ENCODE measurements at places on chromosomes 12 and 14. TPM values are rescaled to one million over a fixed set of nuclear protein-coding genes. Genes with fewer than 3 reads are reported as not detected.

The ATL1 gene
- 11.3 TPM for total RNA-seq

The CD163 gene
- 403 TPM for total RNA-seq

DNA sequence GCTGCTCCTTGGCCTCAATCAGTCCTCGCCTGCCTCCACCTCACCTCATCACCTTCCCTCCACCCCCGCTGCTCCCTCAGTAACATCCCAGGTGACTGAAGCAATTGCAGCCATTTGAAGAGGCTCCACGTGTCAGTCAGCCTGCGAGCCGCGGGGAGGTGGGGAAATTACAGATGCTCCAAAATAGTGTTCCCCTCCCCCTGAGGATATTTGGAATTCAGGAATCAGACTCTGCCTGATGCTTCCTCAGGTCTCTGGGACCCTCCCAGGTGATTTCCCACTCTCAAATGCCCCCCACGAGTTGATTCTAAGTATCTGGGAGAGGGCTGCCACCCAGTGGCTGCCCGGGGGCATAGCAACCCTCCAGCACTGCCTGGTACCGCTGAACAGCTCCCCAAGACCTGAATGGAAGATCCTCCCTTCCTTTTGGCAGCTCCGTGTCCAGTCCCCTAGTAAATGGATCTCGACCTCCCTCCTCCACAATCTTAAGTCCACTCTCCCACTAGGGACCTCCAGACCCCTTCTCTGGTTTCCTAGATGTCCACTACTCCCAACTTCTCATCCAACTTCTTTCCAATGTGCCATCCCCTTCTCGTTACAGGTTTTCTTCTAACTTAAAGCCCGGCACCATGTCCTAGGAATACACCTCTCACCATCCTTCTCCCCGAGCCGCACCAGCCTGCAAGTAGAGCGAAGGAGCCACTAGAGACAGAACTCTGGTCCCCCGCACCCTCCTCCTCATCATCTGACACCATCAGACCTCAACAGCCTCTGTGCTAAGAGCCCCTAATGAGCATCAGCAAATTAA lies 1.4 kb upstream of the ASIC1 start:
- no peak for DNase-seq

The MANSC4 gene
- total RNA-seq = not detected

- no peak for DNase-seq
Observed at GRCh38 chr14:89236851-89237250, 180.2 kb downstream of the FOXN3 start.

DNA sequence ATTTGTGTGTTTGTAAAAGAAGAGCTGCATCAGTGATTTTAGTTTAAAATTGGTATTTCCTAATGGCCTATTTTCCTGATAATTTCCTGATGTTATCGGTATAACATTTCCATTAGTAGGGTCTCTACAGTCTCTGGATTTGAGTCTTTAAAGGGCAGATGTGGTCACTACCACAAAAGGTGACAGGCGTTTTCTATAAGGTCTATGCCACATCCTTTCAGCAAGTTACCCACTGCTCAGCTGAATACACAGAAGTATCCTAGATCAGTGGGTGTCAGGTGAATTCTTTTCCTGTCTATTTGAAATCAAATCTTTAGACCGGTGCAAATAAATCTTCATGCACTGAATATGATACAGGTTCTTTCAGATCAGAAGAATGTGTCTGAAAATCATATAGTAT lies 90.2 kb downstream of the LIN7A start:
- DNase-seq = no peak

DNA sequence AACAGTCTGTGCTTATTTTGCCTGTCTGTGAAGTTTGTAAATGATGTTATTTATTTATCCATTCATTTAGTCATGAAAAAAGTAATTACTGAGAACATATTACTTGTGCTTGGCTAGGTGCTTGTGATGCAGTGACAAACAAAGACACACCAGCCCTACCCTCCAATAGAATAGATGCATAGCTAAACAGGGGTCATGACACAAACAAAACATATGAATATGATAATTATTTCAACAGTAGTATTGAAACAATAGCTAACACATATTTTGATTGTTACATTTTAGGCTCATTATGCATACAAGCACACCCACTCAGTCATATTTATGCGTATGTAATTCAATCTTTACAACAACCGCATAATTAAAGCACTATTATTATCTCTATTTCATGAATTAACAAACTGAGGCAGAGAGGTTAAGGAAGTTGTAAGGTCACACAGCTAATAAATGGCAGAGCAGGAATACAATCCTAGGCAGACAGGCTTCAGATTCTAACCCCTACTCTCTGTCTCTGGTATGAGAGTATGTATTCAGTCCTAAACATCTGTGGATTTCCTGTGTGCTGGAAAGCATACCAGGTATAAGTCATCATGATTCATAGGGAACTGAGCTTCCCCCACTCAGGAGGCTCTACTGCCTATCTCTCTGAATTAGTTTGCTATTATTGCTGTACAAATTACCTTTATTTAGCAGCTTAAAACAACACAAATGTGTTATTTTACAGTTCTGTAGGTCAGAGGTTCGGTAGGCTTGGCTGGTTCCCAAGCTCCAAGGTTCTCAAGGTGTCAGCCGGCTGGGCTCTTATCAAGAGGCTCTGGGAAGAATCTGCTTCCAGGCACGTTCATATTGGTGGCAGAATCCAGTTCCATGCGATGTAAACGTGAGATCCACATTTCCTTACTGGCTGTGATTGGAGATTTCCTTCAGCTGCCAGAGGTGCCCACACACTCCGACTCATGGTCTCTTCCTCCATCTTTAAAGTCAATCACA lies 509.4 kb downstream of the GALC start:
- no peak for DNase-seq

- DNase-seq = no peak
Observed at GRCh38 chr12:77392467-77393088, 327.2 kb upstream of the E2F7 start.

DNA sequence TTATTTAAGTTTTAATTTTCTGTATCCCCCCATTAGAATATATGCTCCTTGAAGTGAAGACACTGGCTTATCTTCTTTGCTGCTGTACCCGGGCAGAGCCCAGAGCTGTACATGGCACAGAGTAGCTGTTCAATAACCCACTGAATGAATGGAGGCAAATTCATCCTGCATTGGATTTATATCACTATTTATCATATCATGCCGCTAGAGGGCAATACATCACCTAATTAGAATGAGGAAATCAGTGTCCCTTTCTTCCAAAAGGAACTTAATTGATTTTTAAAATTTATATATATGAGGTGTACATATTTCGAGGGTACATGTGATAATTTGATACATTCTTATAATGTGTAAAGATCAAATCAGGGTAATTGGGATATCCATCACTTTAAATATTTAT lies 89.2 kb upstream of the TMEM260 start:
- DNase-seq = no peak

GRCh38 chr14:102088012-102088792 lies 1.4 kb upstream of the HSP90AA1 start:
- DNase-seq = no peak

The TRIM9 gene
- 1.5 TPM for total RNA-seq

DNA sequence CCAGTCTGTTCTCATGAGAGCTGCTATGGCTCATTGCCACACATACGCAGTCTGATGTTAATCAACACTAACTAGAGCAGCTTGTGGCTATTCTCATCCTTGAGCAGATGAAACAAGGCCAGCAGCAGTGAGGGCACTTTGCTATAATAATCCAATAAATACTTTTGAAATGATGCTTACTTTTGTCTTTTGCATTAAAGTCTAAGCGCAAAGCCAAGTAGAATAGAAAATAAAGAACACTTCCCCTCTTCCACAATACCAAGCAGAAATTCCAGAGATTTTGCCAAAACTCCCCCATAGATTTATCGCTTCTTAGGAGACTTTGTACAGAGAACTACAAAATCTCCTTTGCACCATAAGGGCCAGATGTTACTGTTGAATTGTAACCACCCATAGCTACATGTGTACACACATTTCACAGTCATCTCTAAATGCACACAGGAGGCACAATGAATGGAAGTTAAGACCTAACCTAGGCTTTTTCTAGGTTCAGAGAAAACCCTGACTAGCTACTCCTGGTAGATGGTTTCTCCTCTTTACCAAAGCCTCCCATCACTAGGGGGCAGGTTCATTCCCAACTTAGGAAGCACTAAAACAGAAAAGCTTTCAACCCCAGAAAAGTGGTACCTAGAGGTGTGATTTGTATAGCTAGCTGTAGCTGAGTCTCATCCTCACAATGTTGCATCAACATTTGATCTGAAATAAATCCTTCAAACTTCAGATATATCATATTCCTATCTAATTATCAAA lies 119.3 kb downstream of the HMGA2 start:
- no peak for DNase-seq

DNA sequence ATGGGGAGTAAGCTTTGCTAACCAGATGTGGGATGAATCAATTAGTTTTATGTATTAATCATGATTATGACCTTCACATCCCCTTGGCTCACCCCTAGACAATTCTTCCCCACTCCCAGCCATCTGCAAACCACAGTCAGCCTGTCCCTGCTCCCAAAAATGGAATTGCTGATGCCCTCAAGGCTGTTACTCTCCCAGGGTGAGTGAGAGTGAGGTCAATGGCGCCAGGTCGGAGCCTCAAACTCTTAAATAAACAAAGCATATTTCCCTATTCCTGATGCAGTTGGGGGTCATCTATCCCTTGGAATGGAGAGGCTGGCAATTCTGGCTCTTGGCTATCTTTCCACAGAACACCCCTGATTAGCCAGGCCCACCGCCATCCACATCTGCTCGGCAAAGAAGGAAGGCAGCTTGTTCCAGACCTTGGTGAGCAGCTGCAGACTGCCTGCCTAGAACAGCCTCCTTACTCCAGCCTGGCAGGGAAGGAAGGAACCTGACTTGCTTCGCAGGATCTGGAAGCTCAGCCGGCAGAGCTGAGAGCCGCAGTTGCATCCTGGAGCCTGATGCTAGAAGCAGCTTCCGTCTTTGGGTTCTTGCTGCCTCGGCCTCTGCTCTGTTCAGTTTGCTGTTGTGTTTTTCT lies 57.0 kb downstream of the SMUG1 start:
- no peak for DNase-seq

The GOLGA3 gene
- total RNA-seq = 78.9 TPM
